ENCODE measurements at places on chromosomes 5 and 9. TPM values are rescaled to one million over a fixed set of nuclear protein-coding genes. Genes with fewer than 3 reads are reported as not detected.

TLR4 gene
- 10.8 TPM for total RNA-seq

CNTNAP3 gene
- total RNA-seq: 120 TPM

PCDHGA6 gene
- 12.3 TPM for total RNA-seq

EPB41L4A gene
- total RNA-seq: 78.8 TPM

SPATA31D4 gene
- total RNA-seq: not detected

SERINC5 gene
- total RNA-seq: 60.8 TPM

SLC6A7 gene
- 0.62 TPM for total RNA-seq

MARCHF3 gene
- 13.3 TPM for total RNA-seq

SEMA4D gene
- total RNA-seq: 12.0 TPM

PFN3 gene
- not detected for total RNA-seq

ANKRD20A1 gene
- total RNA-seq: 7.6 TPM

TLX3 gene
- not detected for total RNA-seq

MRPL41 gene
- 20.0 TPM for total RNA-seq

GARIN3 gene
- total RNA-seq: not detected

PRRX2 gene
- total RNA-seq: 0.16 TPM

Measured in occipital lobe (tissue), 3 donors.